AG08396 (cell line): ENCODE measurements at places on chromosomes 12 and 14.
A peak's percentile ranks its signal among the peaks of the same experiment; 100 is the strongest.

DNA sequence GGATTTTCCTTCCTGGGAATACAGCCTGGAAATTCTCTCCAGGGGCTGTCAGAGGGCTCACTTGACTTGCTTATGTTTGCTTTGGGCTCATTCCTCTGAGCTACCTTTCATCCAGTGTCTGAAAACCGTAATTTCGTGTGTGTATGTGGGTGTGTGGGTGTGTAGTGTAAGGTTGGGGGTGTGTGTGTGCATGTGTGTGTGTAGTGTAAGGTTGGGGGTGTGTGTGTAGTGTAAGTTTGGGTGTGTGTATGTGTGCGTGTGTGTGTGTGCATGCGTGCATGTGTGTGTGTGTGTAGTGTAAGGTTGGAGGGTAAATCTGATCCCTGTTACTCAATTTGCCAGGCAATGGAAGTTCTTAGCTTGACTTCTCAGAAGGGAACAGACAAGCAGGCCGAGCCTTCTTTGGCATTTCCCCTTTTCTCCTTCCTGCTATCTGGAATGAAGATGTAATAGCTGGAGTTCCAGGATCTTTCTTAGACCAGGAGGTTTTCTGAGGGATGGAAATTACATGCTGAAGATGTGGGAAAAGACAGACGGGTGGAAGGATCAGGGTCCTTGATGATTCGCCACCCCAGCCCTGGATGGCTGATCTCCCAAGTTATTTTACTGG lies 15.5 kb upstream of the BEGAIN start:
- no peak for DNase-seq

GRCh38 chr12:5964913-5965900 lies 20.1 kb upstream of the ANO2 start:
- DNase-seq: no peak

GRCh38 chr14:100780246-100780645 lies 45.7 kb upstream of the MEG3 start:
- no peak for DNase-seq

GRCh38 chr12:5220835-5221234 lies 177.2 kb downstream of the KCNA5 start:
- DNase-seq: no peak

DNA sequence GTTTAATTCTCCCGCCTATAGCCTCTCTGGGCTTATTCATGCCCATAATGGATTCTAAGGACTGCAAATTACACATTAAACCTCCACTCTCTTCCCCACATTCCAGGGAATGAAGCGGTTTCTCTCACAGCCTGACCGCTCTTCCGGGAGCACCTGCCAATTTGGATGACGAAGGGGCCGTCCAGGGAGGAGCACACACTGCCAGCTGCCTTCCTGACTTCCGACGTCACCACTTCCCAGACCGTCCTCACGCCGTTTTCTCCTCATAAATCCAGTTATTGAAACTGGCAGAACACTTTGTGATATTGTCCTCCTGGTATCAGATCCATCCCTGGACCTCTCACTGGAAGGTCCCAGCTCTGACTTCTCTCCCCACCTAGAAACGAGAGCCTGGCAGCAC lies 87.6 kb downstream of the GCH1 start:
- peak; percentile 52 for DNase-seq

- no peak for DNase-seq
These were observed 115.4 kb downstream of the ESRRB start for GRCh38 chr14:76491172-76491930.

DNA sequence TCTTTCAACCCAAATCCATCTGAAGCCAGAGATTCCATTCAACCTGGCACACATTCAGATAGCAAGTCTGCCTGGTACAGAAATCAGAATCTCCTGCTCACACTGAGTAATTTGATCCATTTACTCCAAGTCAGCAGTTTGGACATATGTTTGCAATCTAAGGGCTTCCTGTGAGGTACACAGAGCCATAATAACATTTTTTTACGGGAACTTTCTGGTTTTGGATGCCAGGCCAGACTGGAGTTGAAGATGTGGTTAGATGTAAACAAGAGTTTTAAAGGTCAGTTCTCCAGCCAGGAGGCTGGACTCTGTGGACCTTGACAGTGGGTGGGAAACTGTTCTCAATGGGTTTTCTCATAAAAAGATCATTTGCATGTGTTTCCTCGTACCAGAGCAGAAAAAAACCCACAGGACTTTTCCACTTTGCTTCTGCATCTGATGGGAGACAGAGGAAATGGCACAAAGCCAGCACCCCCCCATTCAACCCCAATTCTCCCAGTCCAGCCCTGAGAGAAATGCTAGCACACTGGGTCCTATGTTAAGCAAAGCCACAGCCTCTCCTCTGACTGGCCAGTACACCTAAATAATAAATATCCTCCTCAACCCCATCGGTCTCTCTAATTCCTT lies 17.7 kb upstream of the TSPAN11 start:
- no peak for DNase-seq

DNA sequence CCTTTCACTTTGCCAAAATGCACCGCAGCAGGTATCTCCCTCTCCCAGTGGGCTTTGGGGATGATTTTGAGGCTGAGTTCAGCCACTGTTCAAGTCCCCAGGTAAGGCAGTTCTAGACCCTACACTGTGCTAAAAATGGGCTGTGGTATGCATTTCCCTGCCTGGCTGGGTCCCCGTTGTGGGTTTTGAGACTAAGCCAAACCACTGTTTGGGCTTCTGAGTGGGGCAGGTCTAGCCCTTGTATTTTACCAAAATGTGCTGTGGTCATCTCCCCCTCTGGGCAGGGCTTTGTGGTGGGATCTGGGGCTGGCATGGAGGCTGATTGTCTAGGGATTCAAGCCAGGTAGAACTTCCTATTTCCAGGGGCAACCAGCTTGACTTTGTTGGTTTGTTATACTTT lies 13.6 kb upstream of the OR4Q3 start:
- no peak for DNase-seq

- DNase-seq: no peak
These were observed 5.7 kb downstream of the KRT73 start for GRCh38 chr12:52612431-52613383.

DNA sequence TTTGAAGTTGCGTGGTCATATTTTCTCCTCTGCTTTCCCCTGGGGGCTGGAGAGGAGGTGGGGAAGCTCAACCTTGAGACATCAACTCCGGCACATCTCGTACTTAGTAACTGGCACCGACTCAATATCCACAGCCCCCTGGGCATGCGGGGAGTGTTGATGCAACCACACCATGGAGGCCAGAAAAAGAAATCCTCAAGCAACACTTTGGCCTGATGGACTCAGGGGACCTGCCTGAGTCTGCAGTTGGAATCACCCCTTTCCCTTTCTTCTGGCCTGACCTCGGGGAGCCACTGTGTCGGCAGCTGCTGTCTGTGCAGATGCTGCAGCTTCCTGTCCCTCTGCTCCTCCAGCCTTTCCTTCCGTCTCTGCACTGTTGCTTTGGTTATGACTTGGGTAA lies 11.4 kb upstream of the AACS start:
- DNase-seq: no peak

- DNase-seq: no peak
These were observed 122.8 kb downstream of the AACS start for GRCh38 chr12:125187780-125188741.

GRCh38 chr14:100684154-100684553 lies 42.5 kb upstream of the DLK1 start:
- DNase-seq: no peak

- no peak for DNase-seq
These were observed 12.0 kb downstream of the TM7SF3 start for GRCh38 chr12:27002141-27002540.

DNA sequence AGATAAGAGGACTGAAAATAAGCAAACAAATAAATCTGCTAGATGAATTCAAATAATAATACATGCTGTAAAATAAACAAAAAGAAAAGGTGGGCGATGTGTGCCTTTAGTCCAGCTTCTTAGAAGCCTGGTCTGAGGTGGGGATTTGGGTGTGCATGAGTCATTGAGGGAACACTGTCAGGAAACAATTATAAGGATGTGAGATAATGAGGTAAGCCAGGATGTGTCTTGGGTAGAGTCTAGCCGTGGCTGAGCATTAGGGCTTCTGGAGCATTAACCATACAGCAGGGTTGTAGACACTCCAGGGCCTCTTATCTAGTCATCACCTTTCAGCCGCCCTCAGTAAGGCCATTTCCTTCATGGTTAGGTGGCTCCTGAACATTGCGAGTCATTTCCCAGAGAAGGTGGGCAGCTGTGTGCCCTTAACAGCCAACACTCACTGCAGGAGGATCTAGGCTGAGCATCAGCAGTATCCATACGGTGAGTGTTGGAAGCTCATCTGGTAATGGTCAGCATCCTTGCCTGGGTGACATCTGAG lies 405.6 kb downstream of the GLT1D1 start:
- DNase-seq: no peak

- no peak for DNase-seq
These were observed 58.0 kb upstream of the PARP11 start for GRCh38 chr12:3931206-3931605.

- DNase-seq: no peak
These were observed 57.8 kb downstream of the GALNT16 start for GRCh38 chr14:69317780-69318179.

DNA sequence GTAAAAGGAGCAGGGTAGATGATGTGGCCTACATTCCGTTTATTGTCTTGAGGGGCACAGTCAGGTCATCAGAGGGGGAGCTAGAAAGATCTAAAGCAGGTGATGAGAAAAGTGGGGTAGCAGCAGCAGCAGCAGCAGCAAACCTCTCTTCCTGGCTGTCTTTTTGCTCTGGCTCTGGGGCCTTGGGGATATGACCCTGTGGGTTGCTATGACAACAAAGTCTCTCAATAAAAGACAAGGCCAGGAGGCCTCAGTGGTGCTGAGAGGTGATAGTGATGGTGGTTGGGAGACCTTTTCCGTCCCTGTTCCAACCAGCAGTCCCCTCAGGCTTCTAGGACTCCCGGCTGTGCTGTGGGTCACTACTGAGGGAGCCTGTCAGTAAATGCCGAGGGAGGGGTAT lies 138.6 kb downstream of the SLC8A3 start:
- no peak for DNase-seq

DNA sequence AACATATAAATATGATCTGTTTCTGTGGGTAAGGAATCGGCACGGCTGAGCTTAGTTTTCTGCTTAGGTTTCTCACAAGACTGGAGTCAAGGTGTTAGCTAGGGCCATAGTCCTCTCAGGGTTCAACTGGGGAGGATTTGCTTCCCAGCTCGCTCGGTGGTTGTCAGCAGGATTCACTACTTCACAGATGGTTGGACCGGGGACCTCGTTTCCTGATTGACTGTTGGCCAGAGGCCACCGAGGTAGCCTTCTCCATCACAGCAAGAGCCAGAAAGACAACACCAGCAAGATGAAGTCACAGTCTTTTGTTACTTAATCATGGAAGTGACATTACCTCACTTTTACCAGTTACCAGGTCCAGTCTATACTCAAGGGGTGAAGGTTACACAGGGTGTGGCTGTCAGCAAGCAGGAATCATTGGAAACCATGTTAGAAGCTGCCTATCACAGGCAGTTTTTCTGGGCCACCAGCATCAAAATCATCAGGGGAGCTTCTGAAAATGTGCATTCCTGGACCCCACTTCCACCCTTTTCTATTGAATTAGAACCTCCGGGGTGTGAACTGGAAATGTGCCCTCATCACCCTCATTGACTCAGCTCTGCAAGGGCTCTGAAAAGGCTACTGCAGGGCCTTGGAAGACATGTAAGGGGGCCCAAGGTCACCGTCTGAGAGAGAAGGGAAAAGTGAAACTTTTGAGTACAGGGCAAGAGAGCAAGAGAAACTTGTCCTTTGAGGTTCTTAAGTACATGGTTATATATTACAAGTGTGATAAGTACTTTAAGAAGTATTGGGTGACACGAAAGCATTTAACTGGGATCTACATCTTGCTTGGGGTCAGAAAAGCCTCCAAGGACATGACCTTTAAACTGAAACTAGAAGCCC lies 10.9 kb downstream of the COPS7A start:
- no peak for DNase-seq

DNA sequence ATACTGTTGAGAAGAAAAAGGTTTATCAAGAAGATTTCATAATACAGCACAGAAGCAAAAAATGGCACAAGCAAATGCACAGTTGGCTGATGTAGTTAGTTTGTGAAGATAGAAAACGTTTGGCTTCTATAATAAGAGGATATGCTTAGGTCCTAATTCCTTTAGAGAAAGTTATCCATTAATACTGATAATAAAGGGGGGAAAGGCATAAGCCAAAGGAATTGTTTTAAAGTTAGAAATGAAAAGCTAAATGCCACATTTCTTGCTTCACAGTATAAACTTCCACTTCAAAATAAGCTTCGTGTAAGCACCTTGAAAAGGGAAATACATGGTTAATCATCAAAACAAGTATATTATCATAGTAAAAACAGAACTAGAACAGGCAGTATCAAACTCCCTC lies 12.4 kb downstream of the LMO3 start:
- DNase-seq: no peak

GRCh38 chr12:15201056-15201455 lies 20.2 kb downstream of the RERG start:
- DNase-seq: no peak

DNA sequence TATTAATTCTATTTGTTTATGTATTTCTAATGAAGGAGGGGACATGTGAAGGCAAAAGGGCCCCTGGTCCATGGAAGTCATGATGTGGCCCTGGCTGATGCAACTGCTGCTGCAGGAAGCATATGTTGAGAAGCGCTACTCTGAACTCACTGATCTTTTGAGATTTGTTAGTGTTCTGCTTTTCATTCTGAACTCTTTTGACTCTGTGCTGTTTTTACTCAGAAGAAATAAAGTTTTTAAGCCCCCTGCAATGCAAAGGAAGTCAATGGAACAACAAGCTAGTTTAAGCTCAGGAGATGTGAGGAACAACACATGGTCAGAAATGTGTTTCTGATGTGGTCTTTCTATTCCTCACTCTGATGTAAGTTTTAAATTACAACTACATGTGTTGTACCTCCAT lies 88.9 kb upstream of the BTG1 start:
- DNase-seq: no peak

DNA sequence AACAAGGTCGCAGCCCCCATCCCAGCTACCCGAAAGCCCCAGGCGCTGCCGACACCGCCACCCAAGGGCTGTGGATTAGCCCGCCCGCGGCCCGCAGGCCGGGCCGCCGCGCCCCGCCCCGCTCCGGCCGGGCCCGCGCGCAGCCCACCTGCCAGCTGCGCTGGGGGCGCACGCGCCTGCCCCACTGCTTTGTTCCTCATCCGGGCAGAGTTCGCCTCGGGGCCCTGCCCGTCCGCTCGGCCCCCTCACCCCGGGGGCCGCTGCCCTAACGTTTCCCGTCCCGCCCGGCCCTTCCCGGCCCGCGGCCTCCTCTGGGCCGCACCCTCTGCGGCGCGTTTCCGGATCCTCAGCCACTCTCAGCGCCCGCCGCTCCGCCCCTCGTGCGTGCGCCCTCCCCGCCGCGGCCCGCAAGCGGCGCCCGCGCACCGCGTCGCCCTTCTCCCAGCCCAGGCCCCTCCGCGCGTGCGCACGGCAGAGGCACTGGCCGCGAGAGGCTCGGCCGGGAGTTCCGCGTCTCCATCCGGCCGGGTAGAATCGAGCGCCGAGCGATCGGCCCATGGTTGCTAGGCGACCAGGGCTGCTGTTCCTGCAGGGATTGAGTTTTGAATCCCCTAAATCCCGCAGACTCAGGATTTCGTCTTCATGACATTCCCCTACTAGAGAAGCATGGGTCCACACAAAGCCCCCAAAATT lies at the start of gene PRDM4:
PRDM4 (minus strand) TSS at position 329 of the 693 bp plus-strand sequence. CDS start 622 bp downstream, outside the sequence.
- DNase-seq: peak; percentile 99
